ENCODE measurements at places on chromosomes 2 and 18. TPM values are rescaled to one million over a fixed set of nuclear protein-coding genes. Genes with fewer than 3 reads are reported as not detected.

Gene RAB17
- total RNA-seq: 0.93 TPM

Gene PLA2R1
- 3.8 TPM for total RNA-seq

Gene INPP5D
- 4.3 TPM for total RNA-seq

Gene MC2R
- 0.18 TPM for total RNA-seq

Gene PXDN
- total RNA-seq: 95.4 TPM

Gene MBP
- 11.1 TPM for total RNA-seq

Gene DES
- 2,854 TPM for total RNA-seq

Gene SULT1C3
- not detected for total RNA-seq

Gene UPP2
- total RNA-seq: not detected

Gene ARHGAP28
- total RNA-seq: 26.1 TPM

Gene LYPD1
- 6.1 TPM for total RNA-seq

Gene ACOXL
- total RNA-seq: 0.09 TPM

Gene LRATD1
- 4.8 TPM for total RNA-seq

Gene SERPINB3
- total RNA-seq: not detected

Gene LAMA1
- 6.4 TPM for total RNA-seq

Gene GPBAR1
- total RNA-seq: 1.3 TPM

Gene SLC4A3
- total RNA-seq: 5.5 TPM

Gene DHRS9
- 0.31 TPM for total RNA-seq

Gene CTIF
- total RNA-seq: 16.3 TPM

Gene CD8A
- 0.09 TPM for total RNA-seq

Gene CYP1B1
- 2.7 TPM for total RNA-seq

Gene PSMA8
- total RNA-seq: not detected

Gene RTP5
- not detected for total RNA-seq

Gene RND3
- total RNA-seq: 51.2 TPM

Gene MC5R
- total RNA-seq: 2.9 TPM

Gene MAPRE3
- 7.8 TPM for total RNA-seq

Gene RGPD4
- 0.04 TPM for total RNA-seq

Gene SERPINE2
- total RNA-seq: 59.6 TPM

Gene FOXI3
- total RNA-seq: not detected

Gene HOXD13
- 0.31 TPM for total RNA-seq

Gene POLR1B
- 13.4 TPM for total RNA-seq

Gene SPTBN1
- total RNA-seq: 275 TPM

Gene SP5
- total RNA-seq: 5.0 TPM

Gene CYRIA
- total RNA-seq: 3.9 TPM

Gene CGREF1
- total RNA-seq: 6.7 TPM

Gene DNER
- total RNA-seq: 1.9 TPM

Gene KIF5C
- 0.66 TPM for total RNA-seq

Gene FECH
- 23.0 TPM for total RNA-seq

Gene LHCGR
- total RNA-seq: 0.44 TPM

Gene RBM44
- 1.5 TPM for total RNA-seq

Gene CBLN2
- total RNA-seq: 0.44 TPM

Gene HOXD12
- total RNA-seq: not detected

Gene TRABD2A
- 0.22 TPM for total RNA-seq

Gene IRS1
- 9.2 TPM for total RNA-seq

Gene ABCG5
- not detected for total RNA-seq

Gene RUFY4
- 0.27 TPM for total RNA-seq

Gene ELOA2
- not detected for total RNA-seq

Gene ACTG2
- total RNA-seq: 1.3 TPM

Gene IL36B
- not detected for total RNA-seq

Gene DLGAP1
- total RNA-seq: 2.8 TPM

Gene SUPT7L
- total RNA-seq: 25.8 TPM

Gene POTEC
- total RNA-seq: not detected

Gene SGPP2
- total RNA-seq: not detected

Gene SERPINB13
- not detected for total RNA-seq

Gene SERPINB11
- total RNA-seq: not detected

Gene GKN2
- not detected for total RNA-seq

Measured in muscle of leg (tissue), 16 donors.